ENCODE measurements at places on chromosomes 11 and 22.
A peak's percentile ranks its signal among the peaks of the same experiment; 100 is the strongest.

DNA sequence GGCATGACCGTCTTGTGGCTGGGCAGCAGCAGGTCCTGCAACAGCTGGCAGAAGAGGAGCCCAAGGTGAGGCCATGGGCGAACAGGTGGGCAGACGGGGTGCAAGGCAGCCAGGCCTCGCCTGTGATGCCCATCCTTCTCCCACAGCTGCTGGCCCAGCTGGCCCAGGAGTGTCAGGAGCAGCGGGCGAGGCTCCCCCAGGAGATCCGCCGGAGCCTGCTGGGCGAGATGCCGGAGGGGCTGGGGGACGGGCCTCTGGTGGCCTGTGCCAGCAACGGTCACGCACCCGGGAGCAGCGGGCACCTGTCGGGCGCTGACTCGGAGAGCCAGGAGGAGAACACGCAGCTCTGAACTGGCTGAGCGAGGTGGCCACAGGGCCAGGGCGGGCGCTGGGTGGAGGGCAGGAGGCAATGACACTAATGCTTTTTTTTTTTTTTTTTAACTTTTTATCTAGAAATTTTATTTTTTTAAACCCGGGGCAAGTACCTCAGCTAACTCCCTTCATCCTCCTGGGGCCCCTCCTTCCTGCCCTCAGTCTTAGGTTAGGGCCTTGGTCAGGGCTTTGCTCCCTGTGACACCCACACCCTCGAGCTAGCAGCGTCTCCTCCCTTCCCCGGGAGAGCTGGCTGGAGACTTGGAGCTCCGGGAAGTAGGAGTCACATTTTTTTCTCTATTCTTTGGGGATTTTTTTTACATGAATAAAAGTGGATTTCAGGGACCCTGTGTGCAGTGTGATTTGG lies 16.0 kb downstream of the PLCB3 start:
- DNase-seq, result no peak

DNA sequence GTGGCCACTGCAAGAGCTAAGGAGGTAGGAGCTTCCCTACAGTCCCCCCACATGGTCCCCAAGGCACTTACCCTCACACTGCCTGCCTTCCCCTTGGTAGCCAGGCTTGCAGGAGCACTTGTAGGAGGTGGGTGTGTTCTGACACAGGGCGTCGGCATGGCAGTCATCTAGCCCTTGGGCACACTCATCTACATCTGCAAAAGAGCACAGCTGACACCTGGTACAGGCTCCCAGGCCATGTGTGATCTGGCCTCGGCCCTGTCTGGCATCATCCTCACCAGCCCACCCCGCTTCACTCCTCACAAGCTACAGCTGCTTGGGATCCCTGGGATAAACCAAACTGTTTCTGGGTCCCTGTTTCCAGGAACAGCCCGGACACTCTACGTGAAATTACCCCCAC lies 1.8 kb downstream of the SCUBE2 start:
- no peak for DNase-seq

- DNase-seq, result no peak
Measured at GRCh38 chr22:33811208-33811607, 109.1 kb downstream of the LARGE1 start.

DNA sequence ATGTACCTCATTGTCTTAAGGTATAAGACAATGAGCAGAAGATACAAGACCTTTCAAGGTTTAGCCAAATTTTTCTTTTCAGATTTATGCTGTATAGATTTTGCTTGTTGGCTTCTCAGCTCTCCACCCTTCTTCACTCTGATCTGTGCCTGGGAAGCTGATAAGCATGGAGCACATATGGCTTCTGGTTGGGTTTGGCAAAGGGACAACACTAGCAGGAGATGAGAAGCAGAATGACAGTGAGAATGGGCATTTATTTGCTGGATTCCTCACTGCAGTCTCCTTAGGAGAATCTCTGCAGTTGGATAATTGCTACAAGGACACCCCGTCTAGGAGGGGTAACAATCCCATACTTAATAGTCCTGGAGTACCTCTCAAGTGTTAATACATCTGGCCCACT lies 474.8 kb upstream of the CCDC90B start:
- no peak for DNase-seq

DNA sequence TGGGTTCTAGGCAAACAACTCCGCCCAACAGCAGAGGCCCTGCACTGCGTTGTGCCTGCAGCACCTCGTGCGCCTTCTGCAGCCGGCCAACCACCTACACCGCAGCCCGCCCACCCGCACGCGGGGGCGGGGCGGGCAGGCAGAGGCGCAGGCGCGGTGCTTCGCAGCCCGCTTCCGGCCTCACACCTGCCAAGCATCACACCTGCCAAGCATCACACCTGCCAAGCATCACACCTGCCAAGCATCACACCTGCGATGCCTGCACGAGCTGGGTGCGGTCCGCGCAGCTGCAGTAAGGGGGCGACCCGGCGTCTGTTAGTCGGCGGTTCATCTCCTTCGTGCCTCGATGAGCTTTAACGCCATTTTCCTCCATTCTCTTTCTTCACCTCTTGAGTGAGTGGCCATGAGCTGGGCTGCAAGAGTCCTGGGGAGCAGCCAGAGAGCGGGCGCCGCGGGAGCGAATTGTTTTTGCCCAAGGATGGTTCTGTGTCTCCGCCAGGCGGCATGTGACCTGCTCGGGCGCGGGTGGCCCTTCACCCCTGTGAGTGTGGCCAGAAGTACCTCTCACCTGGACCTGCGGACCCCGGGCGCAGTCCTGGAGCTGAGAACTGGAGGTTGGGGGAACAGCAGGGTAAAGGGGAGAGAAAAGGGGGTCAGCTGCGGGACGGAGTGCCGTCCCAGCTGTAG lies at the start of gene LDHAL6A:
Gene LDHAL6A, plus strand, starts transcription at position 171 of the 687 bp plus-strand sequence. CDS start 825 bp downstream, outside the sequence.
- no peak for DNase-seq

DNA sequence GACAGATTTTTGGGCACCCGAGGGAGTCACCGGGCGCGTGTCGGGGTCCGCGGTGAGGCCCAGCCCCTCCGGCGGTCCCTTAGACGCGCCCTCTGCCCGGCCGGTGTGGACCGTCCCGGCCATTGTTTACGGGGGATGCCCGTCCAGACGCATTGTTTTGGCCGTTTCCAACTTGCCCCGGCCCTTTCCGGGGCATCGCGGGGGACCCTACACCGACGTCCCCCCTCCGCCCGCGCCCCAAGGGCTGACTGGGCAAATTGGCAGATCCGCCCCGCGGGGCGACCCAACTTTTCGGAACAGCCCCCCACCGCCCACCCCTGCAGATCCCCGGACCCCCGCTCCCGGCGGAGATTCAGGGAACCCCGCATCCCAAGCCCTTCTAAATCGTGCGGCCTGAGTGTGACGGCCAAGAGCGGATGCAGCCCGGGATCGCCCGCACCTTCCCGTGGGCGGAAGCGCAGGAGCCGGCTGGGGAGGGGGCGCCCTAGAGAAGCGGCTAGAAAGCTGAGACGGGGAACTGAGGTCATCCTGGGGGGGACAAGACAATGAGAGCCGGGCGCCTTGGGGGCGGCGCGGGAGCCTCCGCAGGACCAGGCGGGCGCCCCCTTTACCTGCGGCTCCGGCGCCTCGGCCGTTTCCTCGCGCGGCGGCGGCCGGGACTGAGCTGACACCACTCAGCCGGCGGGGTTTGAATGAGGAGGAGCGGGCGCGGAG lies 17.1 kb upstream of the CCT8L2 start:
- DNase-seq, result no peak

GRCh38 chr11:18067372-18067771 lies 21.3 kb upstream of the TPH1 start:
- DNase-seq, result no peak

GRCh38 chr11:117702946-117703598 lies 93.9 kb downstream of the DSCAML1 start:
- no peak for DNase-seq

DNA sequence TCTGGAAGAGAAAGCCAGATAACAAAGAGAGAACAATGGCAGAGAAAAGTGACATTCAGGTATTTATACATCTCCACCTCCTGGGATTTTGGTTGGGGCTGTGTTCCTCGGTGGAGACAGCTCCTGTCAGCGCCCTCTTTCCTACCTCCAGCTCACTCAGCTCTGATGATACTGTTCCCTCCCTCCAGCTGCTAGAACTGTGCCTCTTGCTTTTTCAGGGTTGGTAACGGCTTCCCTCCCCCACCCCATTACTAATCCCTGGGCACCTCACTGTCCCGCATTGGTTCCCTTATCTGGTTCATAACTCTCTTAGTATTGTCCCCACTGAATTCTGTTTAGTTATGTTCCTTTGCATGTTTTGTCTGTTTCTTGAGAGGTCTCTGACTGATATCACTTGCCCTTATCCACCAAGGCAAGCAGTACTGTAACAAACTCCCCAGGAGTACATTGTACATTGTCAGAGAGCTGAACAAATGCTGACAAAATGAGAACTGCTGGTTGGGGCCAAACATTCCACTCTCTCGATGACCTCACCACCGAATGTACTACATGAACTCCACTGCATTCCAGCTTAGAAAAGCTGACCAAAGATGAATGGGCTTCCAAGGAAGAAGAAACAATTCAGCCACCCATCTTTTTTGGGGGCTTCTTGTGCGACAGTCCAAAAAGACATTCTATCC lies 5.7 kb upstream of the FBXO3 start:
- no peak for DNase-seq

GRCh38 chr22:31730344-31730711 lies 19.6 kb downstream of the PRR14L start:
- no peak for DNase-seq

DNA sequence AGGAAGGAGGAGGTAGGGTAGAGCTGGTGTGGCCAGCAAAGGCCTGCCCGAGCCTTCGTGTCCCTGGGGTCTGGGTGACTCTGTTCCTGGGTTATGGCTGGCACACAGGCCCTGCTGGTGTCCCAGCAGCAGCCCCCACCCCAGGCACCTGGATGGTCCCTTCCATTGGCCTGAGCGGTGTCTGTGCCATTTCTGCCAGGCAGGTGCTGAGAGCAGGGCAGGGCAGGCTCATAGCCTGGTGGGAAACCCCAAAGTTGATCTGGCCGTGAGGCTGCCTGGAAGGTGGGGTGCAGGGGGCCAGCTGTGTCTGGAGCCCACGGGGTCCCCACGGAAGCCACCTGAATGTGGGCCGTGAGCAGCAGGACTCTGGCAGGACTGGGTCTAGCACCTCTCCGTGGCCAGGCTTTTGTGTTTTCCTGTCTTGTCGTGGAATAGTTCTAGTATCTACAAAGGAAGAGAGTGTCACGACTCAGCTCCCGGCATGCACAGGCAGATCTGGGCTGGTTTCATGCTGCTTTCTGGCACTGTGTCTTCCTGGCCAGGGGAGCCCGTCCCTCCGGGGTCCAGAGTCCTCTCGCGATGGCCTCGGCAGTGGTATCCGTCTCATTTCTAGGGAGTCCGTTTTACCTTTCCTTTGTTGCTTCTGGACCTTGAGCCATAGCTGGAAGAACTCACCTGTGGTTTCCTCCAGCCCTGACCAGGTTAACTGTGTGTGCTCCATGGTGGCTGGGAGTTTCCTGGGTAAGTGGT lies 83.7 kb downstream of the KCNQ1 start:
- DNase-seq, result no peak

- no peak for DNase-seq
Measured at GRCh38 chr11:47051217-47051616, 114.7 kb downstream of the CSTPP1 start.

GRCh38 chr11:83438438-83438837 lies 152.3 kb upstream of the CCDC90B start:
- DNase-seq, result peak; percentile 4

DNA sequence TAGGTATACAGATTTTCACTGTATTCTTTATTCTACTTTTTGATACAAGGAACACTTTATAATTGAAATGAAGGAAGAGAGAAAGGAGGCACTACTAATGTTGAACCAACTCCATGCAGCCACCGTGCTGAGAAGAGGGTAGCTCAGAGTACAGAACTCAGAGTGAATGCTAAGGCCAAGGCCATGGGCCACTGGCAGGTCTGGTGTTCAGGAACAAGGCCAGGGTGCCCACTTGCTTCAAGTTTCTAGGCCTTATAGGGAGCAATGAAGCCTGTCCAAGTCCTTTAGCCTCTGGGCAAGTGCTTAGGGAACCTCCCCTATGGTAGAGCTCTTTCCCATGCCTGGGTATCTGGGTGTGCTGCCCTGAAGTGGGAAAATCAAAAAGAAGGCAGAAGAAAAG lies 235.0 kb downstream of the TENM4 start:
- no peak for DNase-seq

GRCh38 chr11:29159552-29160465 lies 857.0 kb downstream of the KCNA4 start:
- DNase-seq, result peak; percentile 65

- no peak for DNase-seq
Measured at GRCh38 chr11:111562692-111563389, 22.3 kb downstream of the LAYN start.

DNA sequence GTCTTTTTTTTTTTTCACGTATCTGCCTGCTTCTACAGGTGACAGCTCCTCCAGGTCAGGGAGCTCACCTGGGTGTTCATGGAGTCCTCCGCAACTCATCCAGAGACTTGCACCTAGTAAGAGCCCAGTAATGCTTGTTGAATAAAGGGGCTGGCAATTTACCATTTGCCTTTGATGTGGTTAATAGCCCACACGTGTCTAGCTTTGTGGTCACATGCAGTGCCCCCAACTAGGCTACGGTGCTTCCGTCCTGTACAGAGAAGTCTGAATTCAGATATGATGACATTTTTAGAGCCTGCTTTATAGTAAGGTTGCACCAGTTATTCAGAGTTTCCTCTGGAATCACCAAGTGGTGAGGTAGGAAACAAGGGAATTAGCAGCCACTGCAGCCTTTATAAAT lies 199.4 kb upstream of the MTMR2 start:
- DNase-seq, result no peak

DNA sequence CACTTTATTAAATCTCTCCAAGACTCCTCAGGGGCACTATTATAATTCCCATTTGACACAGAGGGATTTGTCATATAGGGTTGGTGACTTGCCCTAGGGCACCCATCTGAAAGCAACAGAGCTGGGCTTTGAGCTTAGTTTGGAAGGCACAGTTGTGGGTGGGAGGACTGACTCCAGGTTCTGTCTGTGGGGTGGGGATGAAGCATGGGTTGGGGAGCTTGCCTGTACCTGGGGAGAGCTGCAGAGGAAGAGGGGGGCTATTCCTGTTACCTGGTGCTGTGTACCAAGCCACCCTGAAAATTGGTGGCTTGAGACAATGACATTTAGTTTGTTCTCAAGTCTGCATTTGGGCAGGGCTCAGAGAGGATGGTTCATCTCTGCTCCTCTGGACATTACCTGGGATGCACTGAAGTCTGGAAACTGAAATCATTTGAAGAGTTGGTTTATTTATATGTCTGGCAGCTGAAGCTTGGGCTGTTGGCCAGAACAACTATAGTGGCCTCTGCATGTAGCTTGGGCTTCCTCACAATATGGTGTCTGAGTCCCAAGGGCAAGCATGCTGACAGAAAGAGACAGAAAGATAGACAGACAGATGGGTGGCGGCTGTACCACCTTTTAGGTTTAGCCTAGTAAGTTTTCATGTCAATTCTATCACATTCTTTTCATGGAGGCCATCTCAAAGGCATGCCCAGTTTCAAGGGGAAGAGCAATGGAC lies 44.9 kb downstream of the LRRC32 start:
- DNase-seq, result no peak

DNA sequence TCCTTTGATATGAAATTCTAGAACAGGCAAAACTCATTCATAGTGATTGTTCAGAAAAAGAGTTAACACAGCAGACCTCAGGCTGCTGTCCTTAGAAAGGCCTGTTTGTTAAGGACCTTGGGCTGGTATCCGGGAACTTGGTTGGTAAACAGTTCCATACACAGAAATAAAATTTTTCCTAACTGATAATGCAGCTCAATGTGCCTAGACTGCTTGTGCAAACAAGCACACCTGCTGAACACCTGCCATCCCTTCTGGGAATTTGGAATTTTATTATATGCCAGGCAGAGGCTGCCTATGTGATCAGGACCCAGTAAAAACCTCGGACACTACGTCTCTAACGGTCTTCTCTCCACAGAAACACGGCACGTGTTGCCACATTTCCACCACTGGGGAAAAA lies 11.5 kb downstream of the THAP12 start:
- DNase-seq, result no peak
